CD4-positive, alpha-beta T cell treated with Interleukin-15 for 4 hours (primary cell): ENCODE measurements at places on chromosomes 2 and 18.

- no peak for DNase-seq
Observed at GRCh38 chr2:54029721-54030395, 59.1 kb upstream of the PSME4 start.

DNA sequence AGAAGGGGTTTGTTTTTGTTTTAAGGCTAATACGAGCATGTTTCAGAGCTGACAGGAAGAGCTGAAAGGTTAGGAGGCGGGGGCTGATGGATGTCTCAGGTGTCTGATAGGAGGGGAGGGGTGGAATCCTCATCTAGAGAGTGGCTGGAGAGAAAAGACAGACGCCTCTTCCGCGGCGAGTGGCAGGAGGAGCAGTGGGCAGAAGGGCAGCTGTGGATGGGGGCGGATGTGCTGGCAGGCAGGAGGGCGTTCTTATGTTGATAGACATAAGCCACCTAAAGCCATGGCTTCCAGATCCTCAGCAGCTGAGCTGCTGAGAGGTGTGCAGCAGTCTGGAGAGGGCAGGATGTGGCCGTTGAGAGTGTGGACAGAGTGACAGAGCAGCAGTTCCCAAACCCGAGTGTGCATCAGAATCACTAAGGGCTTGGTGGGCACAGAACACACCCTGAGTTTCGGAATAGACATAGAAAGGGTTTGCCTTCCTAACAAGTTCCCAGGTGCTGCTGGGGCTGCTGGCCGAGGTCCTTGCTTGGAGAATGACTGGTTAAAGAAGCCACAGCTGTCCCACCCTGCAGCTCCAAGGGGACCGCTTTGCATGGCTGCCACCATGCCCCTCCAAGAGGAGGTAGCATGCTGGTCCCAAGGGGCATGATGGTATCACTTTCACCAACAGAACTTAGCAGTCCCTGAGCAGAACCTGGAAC is 3.0 kb upstream of the ITM2C start:
- DNase-seq: no peak

GRCh38 chr2:240643093-240643810 is 18.0 kb downstream of the GPR35 start:
- no peak for DNase-seq

DNA sequence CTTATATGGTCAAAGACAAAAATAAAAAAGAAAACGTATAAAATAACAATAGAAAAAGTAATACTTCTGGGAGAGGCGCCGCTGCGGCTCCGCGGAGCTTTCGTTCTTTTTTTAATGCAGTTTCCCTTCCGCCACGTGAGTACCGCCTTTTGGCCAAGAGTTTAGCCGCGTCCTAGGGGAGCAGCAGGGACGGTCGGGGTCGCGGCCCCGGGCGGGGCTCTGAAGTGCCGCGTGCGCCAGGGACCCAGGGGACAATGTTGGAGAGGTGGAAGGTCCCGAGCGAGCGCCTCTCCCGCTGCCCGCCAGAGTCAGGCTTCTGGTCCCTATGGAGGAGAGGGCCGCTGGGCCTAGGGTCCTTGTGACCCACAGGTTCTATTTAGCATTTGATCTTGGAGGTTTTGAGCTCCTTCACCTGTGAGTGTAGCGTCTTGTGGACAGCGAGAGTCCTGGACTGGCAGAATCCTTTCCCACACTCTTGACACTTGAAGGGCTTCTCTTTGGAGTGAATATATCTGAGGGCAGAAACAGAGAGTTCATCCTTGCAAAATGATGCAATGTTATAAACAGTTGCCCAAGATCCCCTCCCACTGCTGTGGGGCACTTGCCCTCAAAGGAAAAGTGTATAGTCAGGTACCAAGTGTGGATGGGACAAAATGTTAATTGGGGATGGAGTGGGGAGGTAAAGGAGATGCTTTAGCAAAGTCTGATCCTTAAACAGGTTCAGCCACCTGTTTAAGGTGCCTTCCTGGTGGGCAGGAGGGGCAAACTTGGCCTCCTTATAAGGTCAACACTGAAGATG is 6.3 kb downstream of the OSR1 start:
- no peak for DNase-seq

DNA sequence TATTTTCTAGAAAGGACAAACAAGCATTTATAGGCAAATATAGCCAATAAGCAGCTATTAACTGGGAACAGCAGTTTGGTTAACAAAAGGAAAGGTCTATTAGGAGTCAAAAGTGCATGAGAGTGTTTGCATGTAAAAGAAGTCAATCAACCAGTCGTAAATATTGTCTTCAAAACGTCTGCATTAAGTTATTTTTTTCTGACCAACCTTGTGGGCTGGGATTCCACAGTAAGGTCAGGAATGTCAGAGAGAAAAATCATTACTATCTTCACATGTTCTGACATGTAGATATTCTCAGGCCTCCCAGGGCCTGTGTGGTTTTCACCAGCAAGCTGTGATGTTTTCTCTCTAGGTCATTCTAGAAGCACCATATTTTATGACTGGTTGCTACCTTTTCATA is 922.5 kb downstream of the SUCLG1 start:
- DNase-seq: no peak

DNA sequence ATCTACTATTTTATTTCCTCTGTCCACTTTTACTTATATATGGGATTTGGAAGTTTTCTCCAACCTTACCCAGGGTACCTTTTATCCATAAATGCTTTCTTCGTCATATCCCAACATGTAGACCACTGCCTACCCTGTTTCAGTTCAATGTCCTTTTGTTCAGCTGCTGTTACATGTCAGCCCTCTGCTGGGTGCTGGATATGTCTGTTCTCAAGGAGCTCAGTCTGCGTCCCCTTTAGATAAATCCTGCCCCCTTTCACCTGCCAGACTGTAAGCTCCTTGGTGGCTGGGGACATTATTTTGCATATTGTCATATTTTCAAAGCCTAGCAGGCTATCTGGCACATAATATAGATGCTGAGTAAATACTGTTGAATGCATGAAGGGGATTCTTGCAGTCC is 53.2 kb downstream of the NEMP2 start:
- no peak for DNase-seq

DNA sequence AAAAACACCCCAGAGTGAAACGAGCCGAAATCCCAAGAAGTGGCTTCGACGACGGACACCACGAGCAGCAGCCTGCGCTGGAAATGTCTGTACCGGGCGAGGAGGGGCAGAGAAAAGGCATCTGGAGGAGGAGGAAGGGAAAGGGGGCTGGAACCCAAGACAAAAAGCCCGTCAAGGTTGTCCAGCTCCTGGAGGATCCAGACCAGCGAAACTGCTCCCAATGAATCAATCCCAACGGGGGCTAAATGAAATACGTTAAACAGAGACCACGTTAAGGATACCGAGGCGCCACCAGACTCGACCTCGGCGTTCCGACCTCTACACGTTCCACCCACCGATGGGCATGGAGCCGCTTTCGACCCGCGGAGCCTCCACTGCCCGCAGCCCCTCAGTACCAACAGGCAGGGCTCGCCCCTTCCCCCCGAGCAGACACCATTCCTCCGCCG is 400 bp downstream of the CCDC88A start:
- DNase-seq: no peak

- DNase-seq: no peak
Observed at GRCh38 chr2:164314148-164314547, 307.1 kb downstream of the GRB14 start.

- peak; percentile 68 for DNase-seq
Observed at GRCh38 chr2:136131484-136131960, 13.6 kb upstream of the CXCR4 start.

GRCh38 chr2:181036445-181036844 is 56.0 kb downstream of the UBE2E3 start:
- DNase-seq: no peak

DNA sequence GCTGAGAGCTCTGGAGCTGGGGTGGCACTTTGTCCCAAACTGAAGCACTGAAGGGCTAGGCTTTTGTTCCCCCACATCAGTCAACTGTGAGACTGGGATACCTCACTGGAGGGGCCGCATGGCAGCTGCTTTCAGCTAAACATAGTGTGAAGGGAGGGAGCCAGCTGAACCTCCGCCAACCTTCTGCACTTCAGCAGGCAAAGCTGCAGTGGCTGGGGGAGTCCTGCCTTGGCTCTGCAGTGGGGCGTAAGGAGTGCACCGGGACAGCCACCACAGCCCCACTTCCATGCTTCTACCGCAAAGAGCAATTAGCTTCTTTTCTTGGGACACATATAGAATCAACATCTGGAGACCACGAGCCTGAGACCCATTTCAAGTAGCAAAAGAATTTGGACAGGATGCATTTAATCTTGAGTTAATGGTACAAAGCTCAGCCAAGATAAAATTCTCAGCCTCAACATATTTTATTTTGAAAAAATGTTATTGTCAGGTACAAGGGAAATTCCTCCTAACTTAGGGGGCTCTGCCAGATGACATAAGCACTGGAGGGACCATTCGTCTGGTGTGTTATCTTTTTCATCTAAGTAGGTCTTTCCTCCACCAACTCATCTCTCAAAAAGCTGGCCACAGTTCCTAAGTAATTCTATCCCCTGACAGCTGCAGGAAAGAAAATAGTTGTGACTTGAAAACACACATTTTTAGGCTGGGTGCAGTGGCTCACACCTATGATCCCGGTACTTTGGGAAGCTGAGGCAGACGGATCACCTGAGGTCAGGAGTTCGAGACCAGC is 25.6 kb upstream of the MYCN start:
- no peak for DNase-seq

- no peak for DNase-seq
Observed at GRCh38 chr18:65954372-65954771, 203.6 kb downstream of the CDH7 start.

GRCh38 chr2:97651114-97651513 is 5.3 kb downstream of the COX5B start:
- no peak for DNase-seq

DNA sequence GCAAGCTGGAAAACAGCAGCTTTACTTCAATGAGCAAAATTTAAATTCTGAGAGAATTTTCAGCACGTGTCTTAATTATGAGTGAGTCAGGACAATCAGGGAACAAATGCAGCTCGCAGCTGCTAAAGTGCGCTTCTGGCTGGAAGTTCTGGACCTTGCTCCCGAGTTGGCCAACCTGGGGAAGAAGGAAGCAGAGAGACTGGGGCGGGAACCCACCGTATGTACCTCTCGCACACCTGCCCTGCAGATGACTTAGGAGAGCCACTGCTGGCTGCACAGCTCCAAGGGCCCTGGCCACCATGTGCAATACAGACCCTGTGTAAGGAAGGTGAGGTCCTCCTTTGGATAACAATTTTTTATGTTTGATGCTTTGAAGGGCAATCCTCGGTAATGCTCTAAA is 42.4 kb downstream of the REEP1 start:
- DNase-seq: no peak

GRCh38 chr2:120871016-120871635 is 135.5 kb downstream of the GLI2 start:
- no peak for DNase-seq

DNA sequence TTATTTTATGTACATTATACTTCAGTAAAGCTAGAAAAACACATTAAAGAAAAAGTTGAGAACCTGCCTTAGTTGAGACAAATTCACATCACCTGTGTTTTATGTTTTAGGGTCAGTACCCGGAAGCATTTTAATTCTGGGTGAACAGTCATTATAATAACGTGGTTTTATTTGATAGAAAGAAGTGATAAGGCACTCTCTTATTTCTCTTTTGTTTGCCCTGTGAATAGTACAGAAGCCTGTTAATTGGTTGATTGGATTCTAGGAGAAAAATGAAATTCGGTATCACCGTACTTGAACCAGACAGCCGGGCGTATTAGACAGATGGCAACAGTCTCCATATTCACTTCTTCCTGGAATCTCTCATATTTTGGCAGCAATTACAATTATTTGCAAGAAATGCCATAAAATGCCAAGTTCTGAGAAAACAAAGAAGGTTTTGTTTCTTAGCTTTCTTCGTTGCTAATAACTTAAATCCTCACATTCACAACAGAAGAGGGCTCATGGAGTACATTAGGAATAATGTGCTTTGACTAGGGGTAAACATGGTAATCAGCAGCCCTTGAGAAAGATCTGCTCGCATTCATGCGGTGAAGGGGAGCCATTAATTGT is 168.7 kb upstream of the RASGRP3 start:
- DNase-seq: no peak

- DNase-seq: no peak
Observed at GRCh38 chr2:28339516-28340175, 53.0 kb upstream of the FOSL2 start.

DNA sequence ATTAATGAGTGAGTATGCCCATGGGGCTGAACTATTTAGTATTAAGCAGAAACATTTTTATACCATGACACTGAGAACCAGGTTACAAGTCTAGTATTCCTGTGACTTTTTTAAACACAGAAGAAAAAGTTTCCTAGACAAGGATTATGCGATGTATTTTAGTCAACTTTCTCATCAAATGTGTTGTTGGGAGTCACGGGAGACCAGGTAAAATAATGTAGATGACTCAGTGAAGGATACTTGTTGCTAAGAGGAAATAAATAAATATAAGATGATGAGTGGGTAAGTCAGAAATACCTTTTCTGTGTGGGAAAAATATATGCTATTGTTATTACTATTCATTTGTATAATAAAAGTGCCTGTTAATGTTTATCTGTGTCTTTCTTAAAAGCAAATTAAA is 23.4 kb downstream of the MBD5 start:
- DNase-seq: no peak

- DNase-seq: no peak
Observed at GRCh38 chr2:99910902-99911301, 231.5 kb downstream of the AFF3 start.

- DNase-seq: no peak
Observed at GRCh38 chr2:119753930-119754321, 5.8 kb upstream of the PTPN4 start.

DNA sequence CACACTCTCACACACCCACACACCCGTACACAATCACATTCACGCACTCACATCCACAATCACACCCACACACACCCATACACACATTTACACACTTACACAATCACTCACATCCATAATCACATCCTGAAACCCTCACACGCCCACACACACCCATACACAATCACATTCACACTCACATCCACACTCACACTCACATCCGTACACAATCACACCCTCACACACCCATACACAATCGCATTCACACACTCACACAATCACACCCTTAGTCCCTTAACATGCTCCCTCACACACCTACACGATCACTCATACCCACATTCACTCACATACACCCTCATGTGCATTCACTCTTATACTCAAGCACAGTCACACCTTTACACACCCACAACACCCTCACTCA is 105.8 kb downstream of the ITGB1BP1 start:
- no peak for DNase-seq

GRCh38 chr2:86035883-86036668 is 69.6 kb downstream of the POLR1A start:
- DNase-seq: peak; percentile 68

DNA sequence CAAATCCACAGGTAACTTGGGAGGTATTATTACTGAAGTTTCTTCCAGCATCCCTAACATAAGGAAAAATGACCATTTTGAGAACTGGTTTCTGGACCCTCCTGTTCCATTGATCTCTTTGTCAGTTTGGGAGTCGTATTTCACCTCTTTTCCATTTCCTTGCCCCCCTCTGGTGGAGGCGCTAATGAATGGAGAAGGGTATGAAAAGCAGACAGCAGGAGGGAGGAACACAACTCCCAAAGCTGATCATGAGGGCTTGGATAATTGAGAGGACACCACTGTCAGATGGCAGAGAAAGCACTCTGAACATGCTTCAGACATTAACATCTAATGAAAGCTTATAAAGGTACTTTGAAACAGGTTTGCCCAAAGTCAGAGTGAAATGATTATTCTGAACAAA is 56.6 kb upstream of the TLK1 start:
- DNase-seq: no peak
